ENCODE measurements at places on chromosomes 5 and 9. TPM values are rescaled to one million over a fixed set of nuclear protein-coding genes. Genes with fewer than 3 reads are reported as not detected.
A peak's percentile ranks its signal among the peaks of the same experiment; 100 is the strongest.

GRCh38 chr9:19551124-19551929, 142.5 kb downstream of the ACER2 start:
- H3K4me3 ChIP-seq, result no peak overlapping the region
- peaks cover 5% of the 10 kb centered on the region for H3K4me1 ChIP-seq
- no peak overlapping the region for H3K27ac ChIP-seq
- DNase-seq, result no peak
- H3K27me3 ChIP-seq, result peaks cover 5% of the 10 kb centered on the region

GRCh38 chr9:36143245-36143641, 6.7 kb downstream of the GLIPR2 start:
- no peak for DNase-seq
- H3K4me3 ChIP-seq, result peak overlapping the region; percentile 77
- no peaks in the 10 kb centered on the region for H3K27me3 ChIP-seq
- peak overlapping the region; percentile 93 for H3K27ac ChIP-seq
- peaks cover 16% of the 10 kb centered on the region for H3K36me3 ChIP-seq
- H3K4me1 ChIP-seq, result peaks cover 95% of the 10 kb centered on the region

The PCDHB5 gene
- total RNA-seq, result not detected

DNA sequence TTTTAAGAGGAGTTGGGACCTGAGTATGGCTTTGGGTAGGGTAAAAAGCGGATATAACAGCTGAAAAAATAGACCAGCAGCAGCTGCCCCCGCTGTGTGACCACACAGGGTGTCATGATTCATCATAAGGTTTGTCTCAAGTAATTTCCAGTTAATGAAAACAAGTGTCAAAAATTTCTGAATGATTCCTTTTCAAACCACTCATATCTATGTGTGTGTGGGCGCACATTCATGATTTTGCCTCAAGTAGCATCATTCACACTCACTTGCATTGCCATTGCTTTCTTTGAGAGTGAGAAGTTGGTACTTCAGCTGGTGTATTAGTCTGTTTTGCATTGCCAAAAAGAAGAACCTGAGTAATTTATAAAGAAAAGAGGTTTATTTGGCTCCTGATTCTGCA, 12.1 kb upstream of the TNFAIP8 start:
- H3K27ac ChIP-seq, result peak overlapping the region; percentile 90
- H3K4me3 ChIP-seq, result peak overlapping the region; percentile 28
- H3K27me3 ChIP-seq, result no peaks in the 10 kb centered on the region

The CCNH gene
- 65.8 TPM for total RNA-seq

DNA sequence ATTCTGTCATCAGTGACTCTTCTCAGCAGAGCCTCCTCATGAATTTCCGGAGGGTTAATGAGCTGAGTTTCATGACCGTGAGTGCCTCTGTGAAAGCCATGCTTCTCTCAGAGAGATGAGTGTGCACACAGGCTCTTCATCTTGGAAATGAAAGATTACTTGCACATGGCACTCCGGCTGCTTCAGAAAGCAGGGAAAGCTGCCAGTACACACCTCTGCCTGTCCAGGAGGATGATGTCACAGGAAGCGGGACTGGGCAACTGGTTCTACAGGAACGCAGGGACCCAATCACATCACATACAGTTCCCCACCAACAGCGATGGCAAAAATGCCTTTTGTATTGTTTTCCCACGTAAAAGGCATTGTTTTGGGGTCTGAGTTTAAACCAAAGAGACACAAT, 286.0 kb upstream of the DAP start:
- no peaks in the 10 kb centered on the region for H3K27me3 ChIP-seq
- no peak overlapping the region for H3K27ac ChIP-seq
- DNase-seq, result no peak
- no peaks in the 10 kb centered on the region for H3K4me1 ChIP-seq

- no peaks in the 10 kb centered on the region for H3K4me1 ChIP-seq
- no peak for DNase-seq
- H3K4me3 ChIP-seq, result no peak overlapping the region
- H3K36me3 ChIP-seq, result no peaks in the 10 kb centered on the region
- no peak overlapping the region for H3K27ac ChIP-seq
- H3K27me3 ChIP-seq, result no peaks in the 10 kb centered on the region
Measured at GRCh38 chr5:168300326-168301182, 9.1 kb downstream of the WWC1 start.

The SLC4A9 gene
- total RNA-seq, result 0.26 TPM

DNA sequence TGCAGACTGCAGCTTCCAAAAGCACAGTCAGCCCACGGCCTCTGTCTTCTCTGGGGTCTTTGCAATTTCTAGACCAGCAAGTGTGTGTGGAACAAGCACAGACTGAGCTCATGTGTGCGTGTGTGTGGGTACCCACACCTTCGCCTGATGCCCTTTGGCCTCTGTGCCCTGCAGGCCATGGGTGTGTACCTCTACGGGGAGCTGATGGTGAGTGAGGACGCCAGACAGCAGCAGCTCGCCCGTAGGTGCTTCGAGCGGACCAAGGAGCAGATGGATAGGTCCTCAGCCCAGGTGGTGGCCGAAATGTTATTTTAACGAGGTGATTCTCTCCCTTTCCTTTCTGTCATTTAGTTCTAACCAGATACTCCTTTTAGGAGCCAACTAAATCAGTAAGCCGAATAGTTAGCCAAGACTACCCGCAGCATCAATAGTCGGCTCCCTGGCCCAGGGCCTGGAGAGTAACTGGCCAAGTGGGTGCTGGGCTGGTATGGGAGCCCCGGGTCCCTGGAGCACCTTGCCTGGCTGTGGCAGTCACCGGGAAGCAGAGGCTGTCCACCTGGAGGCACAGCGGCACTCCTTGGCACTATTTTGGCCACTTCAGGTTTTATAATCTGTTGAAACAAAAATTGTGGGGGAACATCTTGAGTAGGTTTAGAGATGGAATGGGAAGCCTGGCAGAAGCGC, 235.0 kb downstream of the FANCC start:
- peaks cover 1% of the 10 kb centered on the region for H3K36me3 ChIP-seq
- H3K4me3 ChIP-seq, result no peak overlapping the region
- no peaks in the 10 kb centered on the region for H3K4me1 ChIP-seq
- DNase-seq, result no peak
- no peaks in the 10 kb centered on the region for H3K27me3 ChIP-seq

GRCh38 chr5:65485405-65485804, 3.7 kb upstream of the ADAMTS6 start:
- no peak overlapping the region for H3K27ac ChIP-seq
- no peaks in the 10 kb centered on the region for H3K36me3 ChIP-seq
- no peak overlapping the region for H3K4me3 ChIP-seq
- peaks cover 8% of the 10 kb centered on the region for H3K4me1 ChIP-seq

DNA sequence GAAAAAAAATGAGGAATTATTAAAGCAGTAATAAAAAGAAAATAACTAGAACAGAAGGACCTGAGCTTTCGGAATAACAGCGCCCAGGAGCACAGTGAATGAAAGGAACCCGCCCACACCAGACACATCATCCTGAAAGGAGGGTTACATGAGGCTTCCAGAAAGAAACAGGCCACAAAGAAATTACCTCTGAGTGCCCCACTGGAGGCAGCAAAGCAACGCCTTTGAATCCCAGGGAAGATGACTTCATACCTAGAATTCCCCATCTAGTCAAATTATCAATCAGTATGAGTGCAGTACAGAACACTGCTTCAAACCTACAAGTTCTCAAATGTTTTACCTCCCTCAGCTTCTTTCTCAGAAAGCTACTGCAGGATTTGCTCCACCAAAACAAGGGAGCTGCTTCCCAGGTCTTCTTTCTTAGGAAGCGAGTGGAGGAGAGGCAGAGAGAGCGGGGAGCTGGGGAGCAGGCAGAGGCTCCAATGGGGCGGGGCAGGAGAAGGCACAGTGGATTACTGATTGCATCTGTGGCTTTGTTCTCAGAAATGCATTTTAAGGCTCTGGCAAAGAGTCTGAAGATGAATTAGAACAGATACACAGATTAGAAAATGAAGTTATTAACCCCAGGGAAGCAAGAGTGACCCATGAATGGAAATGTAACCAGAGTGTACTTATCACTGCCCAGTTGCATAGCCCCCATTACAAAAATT, 87.1 kb downstream of the SEMA4D start:
- H3K27me3 ChIP-seq, result no peaks in the 10 kb centered on the region
- H3K36me3 ChIP-seq, result peaks cover 65% of the 10 kb centered on the region
- H3K4me1 ChIP-seq, result peaks cover 91% of the 10 kb centered on the region
- peak; percentile 86 for DNase-seq
- peak overlapping the region; percentile 70 for H3K4me3 ChIP-seq
- H3K27ac ChIP-seq, result peak overlapping the region; percentile 91

- H3K27me3 ChIP-seq, result no peaks in the 10 kb centered on the region
- H3K27ac ChIP-seq, result no peak overlapping the region
- no peaks in the 10 kb centered on the region for H3K4me1 ChIP-seq
- H3K36me3 ChIP-seq, result no peaks in the 10 kb centered on the region
Measured at GRCh38 chr9:134677743-134678142, 36.1 kb downstream of the COL5A1 start.

DNA sequence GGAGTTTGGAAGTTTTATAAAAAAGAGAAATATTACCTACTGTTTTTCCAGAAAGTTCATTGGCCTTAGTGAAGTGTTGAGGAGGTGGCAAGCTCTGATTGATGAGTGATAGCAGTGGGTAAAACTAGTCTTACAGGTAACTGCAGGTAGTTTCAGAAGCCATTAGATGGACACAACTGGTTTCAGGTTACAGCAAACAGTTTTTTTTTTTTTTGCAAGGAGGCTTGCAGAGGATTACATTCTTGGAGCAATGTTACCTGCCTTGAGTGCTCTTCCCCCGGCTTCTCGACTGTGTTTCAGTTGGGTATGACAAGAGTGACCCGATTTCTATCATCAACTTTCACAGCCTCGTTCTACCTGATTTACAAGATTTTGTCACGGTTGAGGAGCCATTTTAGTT, 333.4 kb downstream of the YTHDC2 start:
- H3K27me3 ChIP-seq, result no peaks in the 10 kb centered on the region
- H3K4me3 ChIP-seq, result no peak overlapping the region
- H3K36me3 ChIP-seq, result no peaks in the 10 kb centered on the region
- no peak for DNase-seq
- H3K4me1 ChIP-seq, result no peaks in the 10 kb centered on the region

The PROB1 gene
- total RNA-seq, result 3.9 TPM

The IL13 gene
- 14.9 TPM for total RNA-seq

- H3K36me3 ChIP-seq, result no peaks in the 10 kb centered on the region
- peaks cover 29% of the 10 kb centered on the region for H3K27me3 ChIP-seq
- H3K4me1 ChIP-seq, result peaks cover 16% of the 10 kb centered on the region
- H3K27ac ChIP-seq, result no peak overlapping the region
- DNase-seq, result no peak
- H3K4me3 ChIP-seq, result no peak overlapping the region
Measured at GRCh38 chr5:172455511-172456061, 1.3 kb upstream of the SH3PXD2B start.

- no peaks in the 10 kb centered on the region for H3K36me3 ChIP-seq
- H3K4me1 ChIP-seq, result no peaks in the 10 kb centered on the region
- no peak overlapping the region for H3K27ac ChIP-seq
Measured at GRCh38 chr9:12784461-12785259, 9.8 kb downstream of the LURAP1L start.

DNA sequence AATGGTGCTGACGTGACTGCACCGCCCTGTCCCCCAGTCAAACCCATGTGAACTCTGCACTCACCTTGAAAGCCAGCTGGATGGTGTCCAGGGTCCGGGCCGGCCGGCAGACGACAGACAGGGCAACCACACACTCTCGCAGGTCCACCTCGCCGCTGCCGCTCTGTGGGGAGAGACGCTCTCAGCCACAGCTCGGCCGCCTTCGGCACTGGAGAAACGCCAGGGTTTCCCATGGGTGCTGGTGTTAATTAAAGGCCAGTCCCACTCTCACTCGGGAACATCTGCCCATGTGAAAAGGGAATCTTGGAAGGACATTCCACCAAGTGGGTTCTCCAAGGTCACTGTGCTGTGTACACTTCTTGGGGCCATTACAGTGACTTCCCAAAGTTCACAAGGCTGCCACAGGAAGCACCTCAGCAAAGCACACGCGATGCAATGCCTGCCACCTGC, 25.5 kb upstream of the SLC6A3 start:
- no peaks in the 10 kb centered on the region for H3K4me1 ChIP-seq
- no peak for DNase-seq
- no peaks in the 10 kb centered on the region for H3K27me3 ChIP-seq
- H3K36me3 ChIP-seq, result peaks cover 28% of the 10 kb centered on the region
- no peak overlapping the region for H3K4me3 ChIP-seq
- no peak overlapping the region for H3K27ac ChIP-seq

The C5orf52 gene
- total RNA-seq, result not detected

DNA sequence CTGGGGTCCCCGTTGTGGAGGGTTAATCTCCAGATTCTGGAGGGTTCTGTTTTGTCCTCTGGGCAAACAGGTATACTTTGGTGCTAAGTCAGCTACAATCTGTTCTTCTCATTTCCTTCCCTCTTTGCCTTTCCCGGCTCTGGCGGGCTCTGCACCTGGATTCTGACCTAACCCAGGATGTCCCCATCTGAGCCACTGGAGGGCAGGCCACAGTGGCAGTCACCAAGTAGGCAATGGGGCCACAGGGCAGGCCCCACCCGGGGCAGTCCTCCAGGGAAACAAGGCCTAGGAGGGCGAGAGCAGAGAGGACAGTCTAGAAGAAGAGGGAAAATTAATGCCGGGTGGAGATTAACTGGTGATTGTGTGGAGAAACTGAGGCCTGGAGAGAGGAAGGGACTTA, 40.4 kb upstream of the HRH2 start:
- peaks cover 11% of the 10 kb centered on the region for H3K4me1 ChIP-seq
- no peak overlapping the region for H3K27ac ChIP-seq
- peaks cover 4% of the 10 kb centered on the region for H3K36me3 ChIP-seq

The TMEM232 gene
- 0.74 TPM for total RNA-seq

- peaks cover 9% of the 10 kb centered on the region for H3K27me3 ChIP-seq
- DNase-seq, result no peak
- H3K36me3 ChIP-seq, result no peaks in the 10 kb centered on the region
- H3K27ac ChIP-seq, result no peak overlapping the region
Measured at GRCh38 chr5:39475159-39475571, 50.4 kb upstream of the DAB2 start.

The CD180 gene
- total RNA-seq, result 0.07 TPM

GRCh38 chr5:26761045-26761444, 277.3 kb downstream of the CDH9 start:
- H3K27me3 ChIP-seq, result no peaks in the 10 kb centered on the region
- no peaks in the 10 kb centered on the region for H3K36me3 ChIP-seq
- no peak overlapping the region for H3K27ac ChIP-seq
- no peaks in the 10 kb centered on the region for H3K4me1 ChIP-seq

Data from activated CD4-positive, alpha-beta memory T cell treated with anti-CD3 and anti-CD28 coated beads for 36 hours (primary cell).